Fibroblast of skin of right quadriceps (primary cell): ENCODE measurements at places on chromosomes 1 and 21.

GRCh38 chr1:23922321-23922943 lies 9.3 kb upstream of the CNR2 start:
- DNase-seq, result no peak

DNA sequence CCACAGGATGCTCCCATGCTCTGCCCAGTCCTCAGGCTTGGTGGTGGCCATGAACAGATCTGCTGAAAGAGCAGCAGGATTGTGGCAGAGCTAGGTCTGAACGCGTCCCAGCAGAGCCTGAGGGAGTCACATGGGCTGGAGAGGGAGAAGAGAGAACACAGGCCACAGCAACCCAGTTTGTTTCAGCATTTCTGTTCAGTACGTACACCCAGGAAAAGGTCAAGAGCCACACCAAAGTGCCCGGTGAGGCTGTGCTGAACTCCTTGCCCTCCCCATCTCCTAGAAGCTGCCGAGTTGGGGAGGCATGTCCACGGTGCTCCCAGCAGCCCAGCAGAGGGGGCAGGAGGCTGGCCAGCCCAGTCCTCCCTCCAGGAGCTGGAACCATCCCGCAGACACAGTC lies 5.5 kb downstream of the PKP1 start:
- no peak for DNase-seq

DNA sequence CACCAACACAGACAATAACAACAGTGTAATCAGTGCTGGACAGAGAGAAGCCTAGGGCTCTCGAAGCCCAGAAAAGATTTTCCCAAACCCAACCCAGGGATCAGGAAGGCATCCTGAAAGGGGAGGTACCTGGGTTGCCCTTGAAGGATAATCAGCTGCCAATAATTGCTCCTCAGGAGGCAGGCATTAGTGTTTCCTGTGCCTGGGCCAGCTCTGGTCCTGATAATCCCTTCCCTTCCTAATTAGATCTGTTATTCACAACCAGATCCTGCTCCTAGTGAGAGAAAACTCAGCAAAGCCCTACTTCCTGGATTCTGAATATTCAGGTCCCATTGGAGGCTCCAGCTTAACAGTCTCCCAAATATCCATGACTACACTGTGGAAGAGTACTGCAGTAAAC lies 117.4 kb downstream of the DMRTA2 start:
- DNase-seq, result no peak

DNA sequence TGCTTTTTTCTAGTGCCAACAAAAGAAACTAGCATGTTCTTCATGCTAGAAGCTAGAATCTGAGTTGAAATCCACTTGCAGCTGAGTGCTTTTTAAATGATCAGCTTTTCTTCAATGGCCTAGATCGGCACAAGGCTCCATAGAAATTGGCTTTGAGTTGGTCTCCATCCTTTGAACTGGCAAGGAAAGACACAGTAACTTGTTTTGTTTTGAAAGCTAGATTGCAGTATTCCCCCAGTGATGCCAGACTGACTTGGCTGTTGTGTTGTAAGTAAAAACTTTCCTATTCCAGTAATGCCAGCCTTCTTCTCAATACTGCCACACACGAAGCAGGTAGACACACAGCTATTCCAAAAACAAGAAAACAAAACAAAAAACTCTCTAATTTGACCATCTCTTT lies 139.1 kb downstream of the FMN2 start:
- no peak for DNase-seq

GRCh38 chr21:25234857-25235801 lies 372.2 kb downstream of the MRPL39 start:
- no peak for DNase-seq

GRCh38 chr1:209431813-209432442 lies 151.6 kb upstream of the CAMK1G start:
- no peak for DNase-seq

GRCh38 chr1:212256369-212256768 lies 28.8 kb upstream of the PPP2R5A start:
- no peak for DNase-seq

GRCh38 chr1:94559921-94560320 lies 18.4 kb upstream of the F3 start:
- no peak for DNase-seq

DNA sequence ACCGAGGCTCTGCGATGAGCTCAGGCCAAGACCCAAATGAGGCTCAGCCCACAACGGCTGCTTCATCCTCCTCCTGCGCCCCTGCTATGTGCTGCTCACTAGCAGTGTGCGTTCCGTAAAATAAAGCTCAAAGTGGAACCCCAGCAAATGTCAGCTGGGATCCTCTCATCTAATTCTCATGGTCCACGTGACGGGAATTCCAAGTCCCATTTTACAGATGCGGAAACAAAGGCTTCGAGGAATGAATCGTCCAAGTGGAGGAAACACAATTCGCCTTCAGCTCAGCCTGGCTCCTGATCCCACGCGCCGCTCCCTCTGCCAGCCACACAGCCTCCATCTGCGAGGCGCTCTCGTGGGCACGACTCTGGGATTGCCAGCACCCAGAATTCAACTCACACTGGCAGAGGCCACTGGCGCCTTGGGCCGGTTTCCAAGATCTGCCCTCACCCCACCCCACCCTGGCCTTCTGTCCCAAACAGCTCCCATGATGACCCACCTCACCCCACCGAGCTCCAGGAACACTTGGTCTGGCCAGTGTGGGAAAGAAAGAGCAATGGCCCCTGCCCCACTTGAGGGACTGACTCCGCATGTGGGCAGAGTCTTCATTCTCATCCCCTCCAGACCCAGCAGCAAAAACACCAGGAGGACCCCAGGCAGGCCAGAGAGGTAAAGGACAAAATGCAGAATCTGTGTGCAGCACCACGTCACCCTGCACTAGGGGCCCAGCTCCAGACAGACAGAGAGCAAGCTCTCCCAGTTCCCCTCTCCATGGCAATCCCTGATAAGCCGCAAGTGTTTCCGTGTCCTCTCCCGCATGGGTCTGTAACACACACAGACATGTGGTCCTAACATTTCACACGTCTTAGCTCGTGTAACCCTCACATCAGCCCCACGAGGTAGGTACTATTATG lies 10.5 kb downstream of the CASZ1 start:
- no peak for DNase-seq

GRCh38 chr1:154276797-154277196 lies 4.4 kb downstream of the HAX1 start:
- DNase-seq, result no peak

- no peak for DNase-seq
Observed at GRCh38 chr1:204564835-204565234, 48.6 kb downstream of the MDM4 start.

- DNase-seq, result no peak
Observed at GRCh38 chr1:6511056-6511455, 19.6 kb upstream of the PLEKHG5 start.

- DNase-seq, result no peak
Observed at GRCh38 chr1:93958726-93959100, 49.5 kb upstream of the GCLM start.

- DNase-seq, result no peak
Observed at GRCh38 chr1:3192825-3193224, 123.8 kb downstream of the PRDM16 start.

GRCh38 chr1:75588779-75589475 lies 22.0 kb downstream of the SLC44A5 start:
- DNase-seq, result no peak

- DNase-seq, result no peak
Observed at GRCh38 chr1:153679337-153680119, 1.0 kb downstream of the NPR1 start.

DNA sequence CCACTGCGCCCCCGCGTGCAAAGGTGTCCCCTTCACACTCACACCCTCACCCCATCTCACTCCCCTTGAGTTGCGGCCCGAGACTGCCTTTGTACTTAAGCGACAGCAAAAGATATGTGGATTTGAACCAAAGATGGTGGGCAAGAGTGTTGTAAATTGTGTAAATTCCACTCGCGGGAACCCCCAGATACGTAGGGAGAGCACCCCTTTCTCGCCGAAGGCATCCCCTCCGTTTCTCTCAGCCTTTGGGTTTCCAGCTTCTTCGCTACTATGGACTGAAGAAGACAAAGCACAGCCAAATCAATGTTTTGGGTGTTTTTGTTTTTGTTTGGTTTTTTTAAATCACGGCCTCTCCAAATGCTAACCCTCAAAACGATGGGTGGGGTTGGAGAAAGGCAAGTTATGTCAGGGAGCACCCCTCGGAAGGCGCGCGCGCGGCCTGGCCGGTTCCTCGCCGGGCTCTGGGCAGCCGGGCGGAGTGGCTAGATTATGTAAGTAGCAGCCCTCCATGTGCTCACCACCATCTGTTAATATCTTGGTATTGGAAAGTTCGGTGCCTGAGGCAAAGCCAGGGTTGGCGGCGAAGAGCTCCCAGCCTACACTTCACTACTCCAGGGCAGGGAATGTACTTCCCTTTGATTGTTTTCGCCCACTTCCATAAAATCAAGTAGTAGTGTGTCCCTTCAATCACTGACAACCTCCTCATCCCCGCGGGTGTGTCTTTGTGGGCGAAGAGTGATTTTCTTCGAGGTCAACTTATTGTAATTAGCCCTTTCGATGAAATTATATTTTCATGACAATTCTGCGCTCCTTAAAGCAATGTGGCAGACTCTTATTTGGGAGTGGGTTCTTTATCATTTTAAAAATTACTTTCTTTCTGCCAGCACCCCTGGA lies 4.0 kb upstream of the PROX1 start:
- no peak for DNase-seq

- no peak for DNase-seq
Observed at GRCh38 chr1:14778898-14779865, 180.7 kb downstream of the KAZN start.

- DNase-seq, result no peak
Observed at GRCh38 chr1:231796141-231796540, 169.6 kb downstream of the DISC1 start.

- DNase-seq, result peak; percentile 89
Observed at GRCh38 chr1:106755682-106756406, 300.6 kb upstream of the PRMT6 start.

DNA sequence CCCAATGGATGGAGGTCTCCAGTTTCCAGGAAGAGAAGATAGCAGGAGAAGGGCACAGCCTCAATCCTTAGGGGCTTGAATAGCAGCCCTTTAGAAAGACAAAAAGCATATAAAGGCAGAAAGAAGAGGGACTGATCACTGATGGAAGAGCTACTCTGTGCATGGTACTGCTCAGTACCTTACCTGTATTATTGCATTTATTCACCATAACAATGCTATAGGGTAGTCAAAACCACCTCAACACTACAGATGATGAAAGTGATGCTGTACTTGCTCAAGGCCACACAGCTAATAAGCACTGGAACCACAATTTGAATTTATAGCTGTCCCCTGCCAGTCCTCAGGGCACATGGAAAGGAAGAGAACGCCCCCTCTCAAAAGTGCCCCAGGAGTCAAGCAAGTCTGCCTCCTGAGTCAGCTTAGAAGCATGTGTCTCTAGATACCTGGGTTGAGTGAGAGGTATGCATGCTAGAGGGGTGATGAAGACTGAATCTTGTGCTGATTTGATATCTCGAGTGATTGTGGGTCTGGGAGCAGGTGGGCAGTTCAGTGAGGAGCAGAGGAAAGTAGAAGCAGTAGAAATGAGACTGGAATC lies 13.6 kb downstream of the DDAH1 start:
- DNase-seq, result no peak

DNA sequence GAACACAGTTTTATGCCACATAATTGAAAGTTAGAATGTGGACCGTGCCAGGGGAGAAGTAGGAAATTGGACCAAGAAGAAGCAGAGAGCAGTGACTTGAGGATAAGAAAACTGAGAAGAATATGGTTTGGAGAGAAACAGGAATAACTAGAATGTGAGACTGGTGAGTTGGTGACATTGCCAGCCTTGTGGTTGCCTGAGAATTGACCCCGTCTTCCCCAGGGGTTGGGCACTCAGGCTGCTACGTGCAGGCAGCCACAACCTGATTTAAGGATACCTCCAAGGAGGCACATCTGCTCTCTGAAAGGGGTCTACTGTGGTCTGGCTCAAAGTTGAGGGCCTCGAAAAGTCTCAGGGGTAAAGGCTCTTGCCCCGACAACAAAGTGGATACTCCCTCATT lies 112.1 kb upstream of the ARTN start:
- no peak for DNase-seq

DNA sequence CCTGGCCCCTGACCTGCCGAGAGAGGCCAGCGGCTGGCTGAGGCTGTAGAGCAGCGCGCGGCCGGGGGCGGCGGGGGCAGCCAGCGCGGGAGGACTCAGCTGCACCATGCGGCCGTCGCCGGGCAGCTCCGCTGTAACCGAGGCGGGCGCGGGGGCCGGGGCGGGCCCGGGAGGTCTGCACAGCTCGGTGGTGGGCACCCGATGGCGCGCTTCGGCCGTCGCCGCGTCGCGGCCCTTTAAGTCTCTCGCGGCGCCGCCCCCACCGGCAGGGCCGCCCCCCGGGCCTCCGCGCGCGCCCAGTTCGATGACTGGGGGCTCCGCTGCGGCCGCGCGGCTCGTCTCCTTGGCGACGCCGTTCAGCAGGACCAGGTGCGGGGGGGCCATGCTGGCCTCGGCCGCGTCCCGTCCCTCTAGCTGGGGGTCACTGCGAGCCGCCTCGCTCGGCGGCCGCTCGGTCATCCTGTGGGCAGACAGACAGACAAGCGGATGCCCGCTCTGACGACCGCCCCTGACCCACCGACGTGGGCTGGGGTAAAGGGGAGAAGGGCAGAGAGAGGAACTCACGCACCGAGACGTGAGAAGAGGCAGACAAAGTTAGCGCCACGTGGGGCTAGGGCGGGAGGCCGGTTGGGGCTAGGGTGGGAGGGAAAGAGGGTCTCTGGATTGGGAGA lies 6.5 kb downstream of the TAL1 start:
- no peak for DNase-seq

GRCh38 chr1:78543941-78544643 lies 53.3 kb downstream of the PTGFR start:
- DNase-seq, result peak; percentile 42

DNA sequence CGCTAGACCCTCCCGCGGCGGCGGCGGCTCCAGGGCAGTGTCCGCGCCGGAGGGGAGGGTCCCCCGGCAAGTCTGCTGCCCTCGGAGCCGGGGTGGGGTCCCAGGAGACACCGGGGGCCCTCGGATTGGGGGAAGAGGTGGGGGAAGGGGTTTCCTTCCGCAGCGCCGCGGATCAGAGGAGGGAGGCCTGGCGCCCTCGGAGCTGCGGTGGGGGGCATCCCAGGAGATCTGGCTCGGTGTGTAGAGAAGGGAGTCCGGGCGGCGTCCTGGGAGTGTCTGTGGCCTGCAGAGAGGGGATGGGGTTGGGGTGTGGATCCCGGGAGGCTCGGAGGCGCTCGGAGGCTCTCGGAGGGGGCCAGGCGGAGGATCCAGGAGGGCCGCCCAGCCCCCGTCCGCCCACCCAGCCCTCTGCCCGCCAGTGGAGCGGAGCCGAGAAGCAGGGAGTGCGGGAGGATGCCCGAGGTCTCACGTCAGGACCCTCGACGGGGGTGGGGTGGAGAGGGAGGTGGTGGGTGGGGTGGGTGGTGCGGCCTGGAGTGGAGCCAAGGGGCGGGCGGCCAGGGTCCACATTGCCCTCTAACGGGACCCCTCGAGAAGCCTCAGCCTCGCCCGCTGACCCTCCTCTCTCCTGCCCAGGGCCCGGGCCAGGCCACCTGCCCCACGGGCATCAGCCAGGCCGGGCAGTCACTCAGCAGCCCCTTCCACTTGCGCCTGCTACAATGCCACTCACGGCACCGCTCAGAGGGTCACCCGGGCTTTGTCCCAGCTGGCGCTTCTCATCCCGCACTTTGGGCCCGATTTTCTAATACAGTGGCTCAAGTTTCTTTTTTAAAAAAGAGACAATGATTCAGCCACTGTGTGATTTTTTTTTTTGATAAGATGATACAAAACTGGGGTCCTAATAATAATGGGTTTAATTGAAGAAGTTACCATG lies 60.2 kb upstream of the ARHGEF16 start:
- DNase-seq, result no peak

GRCh38 chr1:183638649-183639387 lies 3.2 kb upstream of the ARPC5 start:
- DNase-seq, result no peak

- DNase-seq, result no peak
Observed at GRCh38 chr1:96515430-96515829, 206.2 kb upstream of the PTBP2 start.

- DNase-seq, result no peak
Observed at GRCh38 chr1:90856463-90857007, 139.4 kb upstream of the BARHL2 start.
